Cortex of kidney (tissue), 1 donor: ENCODE measurements at places on chromosomes 16 and 17.

- no peak for DNase-seq
Observed at GRCh38 chr16:58048494-58049231, 23.1 kb downstream of the MMP15 start.

GRCh38 chr17:2423271-2423670 is 22.4 kb upstream of the MNT start:
- no peak for DNase-seq

DNA sequence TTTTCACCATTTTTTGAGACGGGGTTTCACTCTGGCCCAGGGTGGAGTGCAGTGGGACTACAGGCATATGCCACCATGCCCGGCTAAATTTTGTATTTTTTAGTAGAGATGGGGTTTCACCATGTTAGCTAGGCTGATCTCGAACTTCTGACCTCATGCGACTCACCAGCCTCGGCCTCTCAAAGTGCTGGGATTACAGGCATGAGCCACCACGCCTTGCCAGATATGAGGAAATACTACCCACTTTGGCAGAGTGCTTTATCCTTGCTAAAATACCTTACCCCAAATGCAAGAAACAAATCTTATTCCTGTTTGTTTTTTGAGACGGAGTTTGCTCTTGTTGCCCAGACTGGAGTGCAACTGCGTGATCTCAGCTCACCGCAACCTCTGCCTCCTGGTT is 62.9 kb upstream of the MGAT5B start:
- no peak for DNase-seq

- DNase-seq, result no peak
Observed at GRCh38 chr16:87850009-87851006, 19.0 kb downstream of the SLC7A5 start.

- no peak for DNase-seq
Observed at GRCh38 chr17:43140396-43141332, 15.5 kb upstream of the BRCA1 start.
